ENCODE measurements at places on chromosomes 3 and 15.
A peak's percentile ranks its signal among the peaks of the same experiment; 100 is the strongest.

- no peak for DNase-seq
Measured at GRCh38 chr15:81087066-81087465, 47.0 kb upstream of the CFAP161 start.

DNA sequence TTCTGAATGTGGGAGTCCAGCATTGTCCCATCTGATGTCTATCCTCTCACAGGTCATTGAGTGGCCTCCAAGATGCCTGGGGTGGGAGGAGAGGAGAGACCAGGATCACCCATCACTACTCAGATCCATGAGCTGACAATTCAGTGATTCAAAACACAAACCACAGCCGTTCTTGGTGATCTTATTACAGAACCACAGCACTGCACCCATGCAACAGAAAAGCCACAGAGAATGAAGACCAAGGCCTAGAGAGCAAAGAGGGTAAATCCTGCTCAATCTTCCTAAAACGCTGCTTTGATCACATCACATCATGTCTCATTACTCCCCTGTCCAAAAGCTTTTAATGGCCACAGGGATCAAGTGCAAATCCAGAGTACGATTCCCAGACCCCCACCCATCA lies 23.5 kb downstream of the ANP32A start:
- DNase-seq: no peak

GRCh38 chr3:150902988-150903387 lies 2.3 kb downstream of the MINDY4B start:
- DNase-seq: no peak

DNA sequence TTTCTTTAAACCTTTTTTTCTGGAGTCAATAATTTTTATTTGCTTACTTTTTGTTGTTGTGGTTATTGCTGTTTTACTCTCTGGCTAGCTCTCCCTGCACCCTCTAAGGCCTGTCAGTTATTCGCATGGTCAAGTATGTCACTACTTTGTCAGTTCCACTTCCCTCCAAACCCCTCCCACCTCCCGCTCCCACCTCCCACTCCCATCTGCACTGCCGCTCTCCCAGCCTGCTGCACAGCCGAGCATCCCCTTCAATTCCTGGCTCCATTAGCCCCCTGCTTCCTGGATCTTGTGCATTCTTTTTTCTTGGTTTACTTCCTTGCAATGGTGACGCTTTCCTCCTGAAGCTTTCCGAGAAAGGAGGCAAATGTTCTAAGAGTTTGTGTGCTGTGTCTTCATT lies 218.0 kb downstream of the XXYLT1 start:
- DNase-seq: no peak

GRCh38 chr3:149501524-149501923 lies 27.0 kb downstream of the TM4SF4 start:
- no peak for DNase-seq

DNA sequence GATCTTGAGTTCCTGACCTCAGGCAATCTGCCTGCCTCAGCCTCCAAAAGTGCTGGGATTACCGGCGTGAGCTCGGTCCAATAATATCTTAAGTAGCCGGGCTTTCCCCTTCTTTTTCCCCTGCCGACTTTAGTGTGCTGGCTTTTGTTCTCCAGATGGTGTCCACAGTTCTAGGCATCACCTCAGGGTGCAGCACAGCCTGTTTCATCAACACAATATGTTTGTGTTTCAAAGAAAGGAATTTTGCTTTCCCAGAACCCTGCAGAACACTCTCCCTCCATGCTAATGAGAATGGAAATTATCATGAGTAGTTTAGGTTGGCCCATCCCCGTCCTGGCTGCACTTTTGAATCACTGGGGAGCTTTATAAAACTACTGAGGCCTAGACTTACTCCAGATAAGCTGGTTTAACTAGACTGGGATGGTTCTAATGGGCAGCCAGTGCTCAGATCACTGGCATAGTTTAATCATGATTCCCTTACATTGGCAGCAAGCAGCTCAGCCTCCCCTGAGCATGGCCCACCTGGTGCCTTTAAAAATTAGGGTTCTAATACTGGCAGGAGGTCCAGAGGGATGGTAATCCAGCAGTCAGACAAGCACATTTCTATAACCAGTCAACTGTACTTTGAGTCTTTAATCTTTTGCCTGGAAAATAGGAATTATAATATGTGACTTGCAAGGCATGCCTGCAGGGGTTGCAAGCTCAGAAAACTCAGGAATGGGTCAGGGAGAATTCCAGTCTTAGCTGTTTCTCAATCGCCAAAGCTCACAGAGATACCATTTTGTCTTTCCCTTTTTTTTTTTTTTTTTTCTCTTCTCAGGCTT lies 127.6 kb upstream of the RASGRP1 start:
- DNase-seq: no peak

DNA sequence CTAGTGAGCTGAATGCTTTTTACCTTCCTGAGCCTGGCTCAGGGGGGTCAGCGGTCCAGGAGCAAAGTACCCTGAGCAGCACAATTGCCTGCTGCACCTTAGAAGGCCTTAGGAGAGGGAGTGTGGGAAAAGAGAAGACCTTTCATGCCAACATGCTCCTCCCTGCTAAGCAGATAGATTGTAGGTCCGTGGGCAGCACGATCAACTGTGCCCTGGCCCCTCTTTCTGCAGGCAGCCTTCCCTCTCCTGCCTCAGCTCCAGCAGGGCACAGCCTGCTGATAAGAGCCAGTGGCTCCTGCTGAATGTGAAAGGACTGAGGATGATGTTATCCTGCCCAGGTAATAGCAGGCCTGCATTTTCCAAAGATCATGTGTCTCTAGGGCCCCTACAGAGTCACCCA lies 4.1 kb downstream of the CORO2B start:
- no peak for DNase-seq

GRCh38 chr15:70583006-70583405 lies 180.4 kb downstream of the UACA start:
- no peak for DNase-seq

DNA sequence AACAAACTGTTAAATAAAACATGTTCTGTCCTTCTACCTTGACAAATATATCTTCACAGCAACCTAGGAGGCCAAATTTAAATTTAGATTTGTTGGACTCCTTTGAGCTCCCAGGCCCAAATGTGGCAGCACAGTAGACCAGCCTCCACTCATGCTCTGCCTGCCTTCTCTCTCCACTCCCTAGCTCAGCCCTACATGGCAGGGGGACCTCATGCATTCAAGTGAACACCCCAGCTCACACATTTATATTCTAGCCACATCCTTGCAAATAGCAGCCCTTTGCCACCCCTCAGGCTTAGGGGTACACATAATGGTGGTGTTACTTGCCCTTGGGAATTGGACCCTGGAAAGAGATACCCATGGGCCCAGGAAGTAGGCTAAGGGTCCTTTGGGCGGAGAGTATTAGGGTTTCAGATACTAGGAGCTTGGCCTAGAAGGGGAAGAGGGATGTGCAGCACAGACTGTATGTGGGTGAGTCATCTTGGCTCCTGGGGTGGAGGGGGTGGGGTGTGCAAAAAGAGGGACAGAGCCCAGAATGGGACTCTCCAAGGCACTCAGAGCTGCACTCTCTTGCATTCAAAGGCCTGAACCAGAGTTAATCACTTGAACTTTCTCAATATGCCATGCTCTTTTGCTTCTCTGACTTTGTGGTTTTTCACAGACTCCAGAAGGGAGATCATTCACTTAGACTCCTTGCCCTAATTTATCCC lies 268.4 kb upstream of the ROPN1 start:
- DNase-seq: no peak

- DNase-seq: no peak
Measured at GRCh38 chr3:53642211-53642610, 147.8 kb downstream of the CACNA1D start.

- DNase-seq: no peak
Measured at GRCh38 chr3:129718201-129718600, 111.7 kb upstream of the PLXND1 start.

GRCh38 chr3:139642996-139643395 lies 34.8 kb downstream of the NMNAT3 start:
- DNase-seq: no peak

DNA sequence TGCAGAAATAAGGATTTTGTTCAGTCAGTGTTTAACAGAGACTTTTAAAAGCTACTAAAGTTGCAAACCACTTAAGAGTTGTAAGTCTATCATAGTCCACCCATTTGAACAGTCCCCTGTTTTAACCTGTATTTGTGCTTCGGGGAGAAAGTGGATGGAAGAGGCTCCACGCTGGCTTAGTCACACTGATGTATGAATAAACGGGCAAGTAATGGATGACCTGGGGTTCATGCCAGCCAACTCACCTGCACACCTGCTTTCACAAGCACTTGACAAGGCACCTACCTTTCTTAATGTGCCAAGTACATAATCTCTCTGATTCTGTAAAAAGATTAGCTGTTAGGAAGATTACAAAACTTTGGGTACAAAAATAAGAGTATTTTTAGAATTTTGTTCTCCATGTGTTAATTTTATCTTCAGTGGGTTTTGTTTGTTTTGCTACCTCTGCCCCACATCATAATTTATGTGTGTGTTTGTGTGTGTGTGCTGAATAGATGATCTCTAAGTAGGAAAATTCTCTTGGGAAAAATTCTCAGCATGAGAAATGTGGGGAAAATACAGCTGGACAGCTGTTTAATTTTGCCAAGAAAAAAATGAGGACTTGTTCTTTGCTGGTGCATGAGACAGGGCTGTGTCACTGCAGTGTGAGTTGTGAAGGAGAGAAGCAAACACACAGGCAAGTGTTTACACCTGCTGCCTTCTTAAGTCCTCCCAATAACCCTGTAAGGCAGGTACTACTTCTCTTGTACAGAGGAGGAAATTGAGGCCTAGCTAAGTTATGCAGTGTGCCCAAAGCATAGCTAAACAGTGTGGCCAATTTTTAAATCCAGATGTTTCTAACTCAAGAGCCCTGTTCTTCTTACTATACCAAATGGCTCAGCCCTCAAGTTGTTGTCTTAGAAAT lies 181.2 kb upstream of the IL12A start:
- DNase-seq: no peak

GRCh38 chr3:58135712-58136543 lies 74.8 kb downstream of the DNASE1L3 start:
- no peak for DNase-seq

- DNase-seq: no peak
Measured at GRCh38 chr3:149727656-149728055, 24.6 kb downstream of the COMMD2 start.

- peak; percentile 67 for DNase-seq
Measured at GRCh38 chr15:84982301-84982920, 755 bp downstream of the PDE8A start.

DNA sequence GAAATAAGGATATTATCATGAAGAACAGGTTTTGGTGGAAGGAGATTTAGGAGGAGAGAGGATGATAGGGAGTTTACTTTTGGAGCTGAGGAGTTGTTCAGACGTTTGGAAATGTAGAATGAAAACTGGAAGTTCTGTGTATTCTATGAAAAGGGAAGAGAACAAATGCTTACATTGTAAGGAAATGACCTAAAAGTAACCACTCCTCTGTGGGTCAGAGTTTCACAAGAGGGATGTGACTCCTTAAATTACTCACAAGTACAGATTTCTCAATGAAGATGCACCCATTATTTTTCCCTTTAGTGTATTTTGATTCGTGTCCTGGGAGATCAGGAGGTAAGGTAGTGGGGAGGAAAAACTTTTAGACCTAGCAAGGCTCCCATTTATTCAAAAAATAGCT lies 4.0 kb downstream of the RNF13 start:
- DNase-seq: no peak

- DNase-seq: no peak
Measured at GRCh38 chr15:53759411-53759931, at the start of gene WDR72. WDR72 (minus strand) TSS chr15:53759663; CDS start chr15:53733149, 26,514 bp downstream.

DNA sequence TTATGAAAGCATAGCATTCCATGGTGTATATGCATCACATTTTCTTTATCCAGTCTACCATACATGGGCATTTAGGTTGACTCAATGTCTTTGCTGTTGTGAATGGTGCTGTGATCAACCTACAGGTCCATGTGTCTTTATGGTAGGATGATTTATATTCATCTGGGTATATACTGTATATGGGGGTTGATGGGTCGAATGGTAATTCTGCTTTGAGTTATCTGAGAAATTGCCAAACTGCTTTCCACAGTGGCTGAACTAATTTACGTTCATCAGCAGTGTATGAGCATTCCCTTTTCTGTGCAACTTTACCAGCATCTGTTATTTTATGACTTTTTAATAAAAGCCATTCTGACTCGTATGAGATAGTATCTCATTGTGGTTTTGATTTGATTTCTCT lies 662.4 kb upstream of the BCHE start:
- no peak for DNase-seq

GRCh38 chr3:166195808-166196207 lies 358.6 kb upstream of the BCHE start:
- no peak for DNase-seq

DNA sequence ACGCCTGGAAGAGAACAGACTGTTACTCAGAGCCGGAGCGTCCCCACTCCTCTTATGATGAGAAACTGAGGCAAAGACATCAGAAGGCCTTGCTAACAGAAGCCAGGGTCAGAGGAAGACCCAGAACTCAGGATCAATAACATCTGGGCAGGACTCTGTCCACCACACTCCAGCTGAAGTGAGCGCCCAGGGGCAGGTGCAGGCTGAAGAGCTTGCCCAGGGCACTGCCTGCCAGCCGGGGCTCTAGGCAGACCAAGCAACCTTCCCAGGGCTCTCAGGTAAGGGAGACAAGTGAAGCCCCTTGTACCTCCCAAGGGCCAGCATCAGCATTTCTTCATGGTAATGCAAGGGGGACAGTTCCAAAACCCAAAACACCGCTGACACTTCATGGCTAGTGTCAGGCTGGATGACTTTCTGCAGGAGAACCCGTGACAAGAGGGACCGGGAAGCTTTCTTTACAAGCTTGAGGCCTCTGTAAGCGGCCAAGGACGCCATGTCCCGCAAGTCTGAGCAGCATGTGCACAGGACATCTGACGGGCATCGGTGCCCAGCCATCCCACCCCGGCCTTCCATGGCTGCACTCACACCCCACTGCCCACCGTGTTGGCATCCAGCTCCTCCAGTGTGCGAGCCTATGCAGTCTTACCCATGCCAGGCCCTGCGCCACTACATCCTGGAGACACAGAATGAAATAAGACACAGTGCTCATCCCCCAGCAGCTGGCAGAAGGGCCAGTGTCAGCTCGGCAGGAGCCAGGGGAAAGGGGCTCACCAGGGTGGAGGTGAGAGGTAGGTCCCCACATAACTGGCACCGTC lies 14.1 kb downstream of the XXYLT1 start:
- no peak for DNase-seq

DNA sequence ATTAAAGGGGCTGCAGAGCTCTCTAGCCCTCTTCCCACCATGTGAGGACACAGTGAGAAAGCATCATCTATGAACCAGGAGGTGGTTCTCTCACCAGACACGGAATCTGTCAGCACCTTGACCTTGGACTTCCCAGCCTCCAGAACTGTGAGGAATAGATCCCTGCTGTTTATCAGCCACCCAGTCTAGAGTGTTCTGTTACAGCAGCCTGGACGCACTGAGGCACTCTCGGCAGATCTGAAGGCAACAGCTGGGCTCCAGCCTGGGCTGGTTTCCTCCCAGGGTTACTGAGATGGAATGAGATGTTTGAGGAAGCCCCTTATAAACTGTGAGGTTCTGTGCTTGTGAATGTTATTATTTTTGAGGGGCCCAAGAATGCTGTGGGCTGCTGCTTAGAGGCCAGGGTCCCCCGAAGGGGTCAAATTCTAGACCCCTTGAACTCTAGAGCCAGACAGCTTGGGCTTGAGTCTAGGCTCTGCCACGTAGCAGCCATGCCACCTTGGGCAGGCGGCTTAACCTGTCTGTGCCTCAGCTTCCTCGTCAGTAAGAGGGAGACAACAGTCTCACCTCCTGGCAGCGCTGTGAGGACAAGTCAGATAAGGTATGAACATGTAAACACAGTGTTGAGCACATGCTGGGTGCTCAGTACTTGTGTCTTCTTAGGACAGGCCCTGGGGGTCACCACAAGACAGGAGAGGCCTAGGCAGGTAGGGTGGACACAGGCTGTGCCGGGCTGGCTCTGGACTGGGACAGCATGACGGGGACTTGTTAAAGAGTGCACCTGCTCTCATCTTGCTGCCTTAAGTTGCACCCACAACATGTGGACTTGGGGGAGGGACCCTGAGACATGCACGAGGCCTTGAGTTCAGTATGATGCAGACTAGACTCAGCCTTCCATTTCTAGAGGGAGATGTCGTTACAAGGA lies 49.2 kb downstream of the MGLL start:
- DNase-seq: no peak

Measured in central memory CD4-positive, alpha-beta T cell (primary cell).